ENCODE measurements at places on chromosomes 5 and 9. TPM values are rescaled to one million over a fixed set of nuclear protein-coding genes. Genes with fewer than 3 reads are reported as not detected.

The LAMC3 gene
- total RNA-seq = 0.22 TPM

The IFNE gene
- total RNA-seq = not detected

The TRIP13 gene
- total RNA-seq = 0.38 TPM

The PCDHB15 gene
- 5.8 TPM for total RNA-seq

The DIPK1B gene
- total RNA-seq = 16.4 TPM

The COL5A1 gene
- total RNA-seq = 18.7 TPM

The TAS2R1 gene
- not detected for total RNA-seq

The PROB1 gene
- 49.3 TPM for total RNA-seq

The IL5 gene
- not detected for total RNA-seq

The SOWAHA gene
- total RNA-seq = 0.27 TPM

The CNTFR gene
- 8.7 TPM for total RNA-seq

The PAIP1 gene
- total RNA-seq = 130 TPM

The ACOT12 gene
- not detected for total RNA-seq

The GRXCR2 gene
- 5.5 TPM for total RNA-seq

The BTNL3 gene
- not detected for total RNA-seq

The SPATA31D4 gene
- not detected for total RNA-seq

The ACO1 gene
- total RNA-seq = 59.5 TPM

The SPINK4 gene
- total RNA-seq = not detected

The TMEM174 gene
- total RNA-seq = not detected

The ZBTB43 gene
- total RNA-seq = 35.1 TPM

The NKD2 gene
- total RNA-seq = 4.4 TPM

The SLC22A4 gene
- 0.57 TPM for total RNA-seq

The SPOCK1 gene
- total RNA-seq = 35.5 TPM

All from Right ventricle myocardium inferior (tissue), 1 donor.